Activated CD8-positive, alpha-beta T cell treated with anti-CD3 and anti-CD28 coated beads for 36 hours (primary cell): ENCODE measurements at places on chromosomes 2 and 18. TPM values are rescaled to one million over a fixed set of nuclear protein-coding genes. Genes with fewer than 3 reads are reported as not detected.

UGT1A5 gene
- not detected for total RNA-seq

MXD1 gene
- 9.9 TPM for total RNA-seq

TMEFF2 gene
- total RNA-seq: not detected

SAG gene
- total RNA-seq: not detected

OTX1 gene
- total RNA-seq: not detected

FMNL2 gene
- 1.1 TPM for total RNA-seq

LOXHD1 gene
- 0.45 TPM for total RNA-seq

FSIP2 gene
- 0.14 TPM for total RNA-seq

DNA sequence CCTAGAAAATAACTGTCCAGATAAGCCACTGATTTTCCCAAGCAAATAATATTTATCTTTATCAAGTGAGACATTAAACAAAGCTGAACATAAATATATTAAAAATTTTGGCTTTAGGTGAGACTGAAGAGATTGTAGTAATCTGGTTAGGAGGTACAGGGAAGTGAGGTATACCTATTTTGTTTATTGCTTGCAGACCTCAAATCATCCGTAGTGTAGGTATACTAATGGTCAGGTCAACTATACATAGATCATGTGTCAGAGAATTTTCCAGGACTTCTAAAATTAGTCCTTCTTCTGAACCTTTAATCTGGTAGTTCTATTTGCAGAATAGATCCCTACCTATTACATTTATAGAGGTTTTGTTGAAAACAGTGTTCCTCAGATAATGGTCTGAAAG lies 41.5 kb downstream of the SP140 start:
- peaks cover 72% of the 10 kb centered on the region for H3K36me3 ChIP-seq
- H3K4me1 ChIP-seq: peaks cover 62% of the 10 kb centered on the region
- H3K4me3 ChIP-seq: no peak overlapping the region
- H3K27ac ChIP-seq: no peak overlapping the region
- H3K27me3 ChIP-seq: no peaks in the 10 kb centered on the region

- H3K36me3 ChIP-seq: no peaks in the 10 kb centered on the region
- peaks cover 3% of the 10 kb centered on the region for H3K4me1 ChIP-seq
- peaks cover 24% of the 10 kb centered on the region for H3K27me3 ChIP-seq
These were observed 3.0 kb upstream of the GRB14 start for GRCh38 chr2:164624316-164624715.

- H3K27me3 ChIP-seq: no peaks in the 10 kb centered on the region
- H3K4me3 ChIP-seq: peak overlapping the region; percentile 82
- H3K27ac ChIP-seq: peak overlapping the region; percentile 79
- H3K4me1 ChIP-seq: peaks cover 57% of the 10 kb centered on the region
These were observed 3.8 kb downstream of the HNRNPLL start for GRCh38 chr2:38598991-38599295.

DNA sequence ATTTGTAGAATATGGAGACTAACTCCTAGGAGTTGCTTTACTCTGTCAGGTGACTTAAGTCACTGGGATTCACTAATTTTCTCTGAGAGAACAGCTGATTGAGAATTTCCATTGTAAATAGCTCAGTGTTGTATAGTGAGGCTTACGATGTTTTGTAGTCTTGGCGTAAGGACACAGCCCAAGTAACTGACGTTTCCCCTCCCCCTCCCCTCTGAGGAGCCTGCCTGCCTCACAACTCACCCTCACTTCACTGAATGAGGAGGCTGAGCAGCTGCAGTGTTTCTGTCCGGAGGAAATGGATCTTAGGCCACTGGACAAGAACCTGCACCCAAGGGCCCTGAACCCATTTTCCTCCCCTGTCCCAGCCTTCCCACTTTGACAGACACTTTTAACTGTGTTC lies 264.6 kb downstream of the PHLPP1 start:
- H3K4me1 ChIP-seq: no peaks in the 10 kb centered on the region
- no peak overlapping the region for H3K4me3 ChIP-seq
- DNase-seq: no peak
- no peaks in the 10 kb centered on the region for H3K27me3 ChIP-seq
- no peaks in the 10 kb centered on the region for H3K36me3 ChIP-seq

DNA sequence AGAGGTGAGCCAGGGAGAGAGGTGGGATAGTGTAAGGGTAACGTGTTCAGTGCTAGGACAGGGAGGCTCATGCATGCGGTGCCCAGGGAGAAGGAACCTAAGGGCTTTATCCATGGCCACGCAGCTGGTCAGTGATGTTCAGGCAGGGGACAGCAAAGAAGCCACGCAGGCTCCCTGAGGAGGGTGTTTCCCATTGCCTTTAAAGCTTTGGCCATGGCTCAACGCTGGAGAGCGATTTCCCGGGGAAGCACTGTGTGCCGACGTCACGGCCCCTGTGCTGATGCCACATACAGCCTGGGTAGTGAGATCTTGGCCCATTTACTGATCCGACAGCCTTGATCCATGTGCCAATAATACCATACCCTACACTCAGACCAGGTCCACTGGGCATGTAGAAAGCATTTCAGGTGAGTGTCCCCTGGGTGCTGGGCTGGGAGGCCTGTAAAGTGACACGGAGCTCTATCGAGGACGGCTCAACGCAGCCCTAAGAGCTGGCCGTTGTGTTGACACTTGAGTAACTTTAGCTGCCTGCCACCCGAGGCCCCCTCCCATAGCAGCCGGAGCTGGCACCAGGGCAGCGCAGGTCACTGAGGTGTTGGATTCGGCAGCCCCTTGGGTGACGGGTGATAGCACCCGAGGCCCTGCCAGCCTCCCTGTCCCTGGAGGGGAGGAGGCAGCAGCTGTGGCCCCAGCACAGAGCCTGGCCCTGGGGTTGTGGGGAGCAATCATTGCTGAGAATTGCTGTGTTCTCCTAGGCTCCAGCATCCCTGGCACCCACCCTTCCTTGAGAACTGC lies 41.4 kb downstream of the PDIA6 start:
- H3K27ac ChIP-seq: no peak overlapping the region
- no peaks in the 10 kb centered on the region for H3K27me3 ChIP-seq
- no peak for DNase-seq
- no peak overlapping the region for H3K4me3 ChIP-seq

DNA sequence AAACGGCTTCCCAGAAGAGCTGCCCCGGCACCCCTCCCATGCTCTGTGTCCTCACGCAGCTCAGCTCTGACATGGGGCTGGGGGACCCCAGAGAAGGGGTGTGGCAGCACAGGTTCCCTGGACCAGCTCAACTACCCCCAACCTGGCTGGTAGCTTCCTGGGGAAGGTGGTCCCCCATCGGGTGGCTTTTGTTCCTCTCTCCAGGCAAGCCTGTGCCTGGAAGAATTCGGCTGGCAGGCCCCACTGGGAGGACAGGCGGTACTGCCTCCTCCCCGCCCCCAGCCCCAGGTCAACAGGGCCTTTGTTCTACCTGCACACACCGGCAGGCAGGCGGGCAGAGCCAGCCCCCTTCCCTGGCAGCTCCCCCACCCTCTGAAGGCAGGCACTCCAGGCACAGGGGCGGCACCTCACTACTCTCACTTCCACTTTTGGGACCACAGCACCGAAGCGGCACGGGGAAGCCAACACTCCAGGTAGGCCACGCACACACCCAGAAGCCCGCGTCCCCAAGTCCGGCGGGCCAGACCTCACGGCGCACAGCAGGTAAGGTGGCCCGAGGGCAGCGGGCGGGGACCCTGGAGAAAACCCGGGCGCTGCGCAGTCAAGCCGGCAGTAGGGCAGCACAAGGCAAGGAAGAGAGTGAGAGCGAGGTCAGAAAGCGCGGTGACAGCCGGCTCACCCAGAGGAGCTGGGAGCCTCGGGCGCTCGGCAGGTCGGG lies 1.3 kb downstream of the HS6ST1 start:
- peaks cover 9% of the 10 kb centered on the region for H3K36me3 ChIP-seq
- H3K4me3 ChIP-seq: peak overlapping the region; percentile 84
- peaks cover 43% of the 10 kb centered on the region for H3K4me1 ChIP-seq
- H3K27me3 ChIP-seq: peaks cover 4% of the 10 kb centered on the region

- peaks cover 30% of the 10 kb centered on the region for H3K4me1 ChIP-seq
- H3K27me3 ChIP-seq: no peaks in the 10 kb centered on the region
- DNase-seq: no peak
- peaks cover 40% of the 10 kb centered on the region for H3K36me3 ChIP-seq
- peak overlapping the region; percentile 93 for H3K4me3 ChIP-seq
- peak overlapping the region; percentile 95 for H3K27ac ChIP-seq
These were observed 383 bp upstream of the ATP5MC3 start for GRCh38 chr2:175181877-175182308.

- H3K27me3 ChIP-seq: no peaks in the 10 kb centered on the region
- H3K27ac ChIP-seq: peak overlapping the region; percentile 79
- H3K4me3 ChIP-seq: no peak overlapping the region
- H3K4me1 ChIP-seq: peaks cover 76% of the 10 kb centered on the region
- peaks cover 27% of the 10 kb centered on the region for H3K36me3 ChIP-seq
These were observed 12.2 kb downstream of the LPIN1 start for GRCh38 chr2:11758647-11759046.

DNA sequence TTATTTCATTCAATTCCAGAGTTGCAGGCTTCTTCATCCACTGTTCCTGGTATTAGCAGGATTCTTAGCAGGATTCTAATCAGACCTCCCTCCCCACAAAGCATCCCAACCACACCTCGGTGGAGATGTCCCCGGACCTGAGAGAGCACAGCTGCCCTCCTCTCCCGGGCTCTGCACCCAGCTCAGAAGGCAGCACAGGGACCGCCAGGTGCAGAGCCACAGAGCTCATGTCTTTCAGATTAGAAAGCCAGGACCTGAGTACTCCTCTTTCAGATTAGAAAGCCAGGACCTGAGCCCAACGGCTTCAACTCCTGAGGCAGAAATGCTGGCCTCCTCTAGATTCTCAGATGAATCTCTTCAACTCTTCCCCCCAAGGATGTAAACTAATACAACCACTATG lies 152.3 kb downstream of the MYO5B start:
- H3K27ac ChIP-seq: no peak overlapping the region
- H3K4me1 ChIP-seq: peaks cover 2% of the 10 kb centered on the region
- no peak overlapping the region for H3K4me3 ChIP-seq
- no peaks in the 10 kb centered on the region for H3K36me3 ChIP-seq

DNA sequence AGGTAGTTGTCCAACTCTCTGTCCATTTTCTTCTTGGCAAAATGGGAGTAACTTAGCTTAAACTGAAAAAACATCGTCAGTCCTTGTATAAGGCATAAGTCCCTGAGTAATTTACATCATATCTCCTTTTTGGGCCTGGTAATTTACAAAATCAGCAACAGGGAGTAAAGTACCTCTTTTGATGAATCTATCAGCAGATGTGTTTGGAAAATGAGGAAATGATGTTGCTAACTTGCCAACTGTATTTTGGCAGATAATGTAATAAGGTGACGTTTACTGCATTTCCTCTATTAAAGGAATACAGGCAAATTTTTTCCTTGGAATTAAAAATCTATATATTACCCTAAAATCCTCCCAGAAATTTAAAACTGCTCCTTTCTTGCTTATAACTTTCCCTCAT lies 29.2 kb downstream of the ANKRD44 start:
- no peak overlapping the region for H3K4me3 ChIP-seq
- H3K27me3 ChIP-seq: no peaks in the 10 kb centered on the region
- no peak for DNase-seq
- H3K27ac ChIP-seq: peak overlapping the region; percentile 88
- peaks cover 64% of the 10 kb centered on the region for H3K36me3 ChIP-seq

GRCh38 chr2:142218471-142218870 lies 87.7 kb upstream of the LRP1B start:
- no peak overlapping the region for H3K4me3 ChIP-seq
- H3K4me1 ChIP-seq: no peaks in the 10 kb centered on the region
- H3K27ac ChIP-seq: no peak overlapping the region
- H3K27me3 ChIP-seq: no peaks in the 10 kb centered on the region
- no peaks in the 10 kb centered on the region for H3K36me3 ChIP-seq

DNA sequence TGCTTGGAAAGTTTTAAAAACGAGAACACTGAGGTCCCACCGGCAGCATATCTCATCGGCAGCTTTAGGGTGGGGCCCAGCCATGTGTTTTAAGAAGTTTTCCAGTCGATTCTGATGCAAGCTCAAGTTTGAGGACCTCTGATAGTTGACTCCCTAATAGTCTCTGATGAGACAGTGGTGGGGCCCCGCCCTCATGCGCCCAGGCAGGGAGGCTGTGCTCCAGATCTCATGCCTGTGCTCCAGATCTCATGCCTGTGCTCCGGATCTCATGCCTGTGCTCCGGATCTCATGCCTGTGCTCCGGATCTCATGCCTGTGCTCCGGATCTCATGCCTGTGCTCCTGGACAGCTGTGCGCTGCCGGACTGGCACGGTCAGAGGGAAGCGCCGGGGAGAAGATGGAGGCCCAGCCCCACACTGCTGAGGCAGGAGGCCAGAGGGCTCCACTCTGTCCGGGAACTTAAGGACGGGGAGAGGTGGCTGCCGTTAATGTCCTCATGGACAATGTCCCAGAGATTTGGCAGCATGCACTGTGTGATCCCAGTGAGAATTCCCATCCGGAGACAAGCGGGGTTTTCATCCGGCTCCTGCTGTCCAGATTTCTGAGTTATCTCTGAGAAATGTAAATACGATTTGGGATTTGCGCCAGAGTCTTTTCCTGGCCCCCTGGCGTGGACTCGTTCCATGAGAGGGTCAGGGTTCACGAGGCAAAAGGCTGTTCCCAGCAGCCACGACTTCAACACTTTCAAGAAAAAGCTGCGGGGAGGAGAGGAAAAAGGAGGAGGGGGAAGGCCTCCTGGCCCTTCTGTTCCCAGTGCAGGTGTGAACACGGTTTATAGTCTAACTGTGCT lies 9.4 kb upstream of the COLEC11 start:
- H3K4me1 ChIP-seq: peaks cover 4% of the 10 kb centered on the region
- no peak for DNase-seq
- H3K36me3 ChIP-seq: peaks cover 22% of the 10 kb centered on the region
- H3K27me3 ChIP-seq: no peaks in the 10 kb centered on the region

GRCh38 chr2:191122638-191123294 lies 28.0 kb downstream of the STAT4 start:
- H3K36me3 ChIP-seq: peaks cover 77% of the 10 kb centered on the region
- no peak overlapping the region for H3K4me3 ChIP-seq
- H3K27me3 ChIP-seq: no peaks in the 10 kb centered on the region
- DNase-seq: no peak
- peaks cover 61% of the 10 kb centered on the region for H3K4me1 ChIP-seq

DNA sequence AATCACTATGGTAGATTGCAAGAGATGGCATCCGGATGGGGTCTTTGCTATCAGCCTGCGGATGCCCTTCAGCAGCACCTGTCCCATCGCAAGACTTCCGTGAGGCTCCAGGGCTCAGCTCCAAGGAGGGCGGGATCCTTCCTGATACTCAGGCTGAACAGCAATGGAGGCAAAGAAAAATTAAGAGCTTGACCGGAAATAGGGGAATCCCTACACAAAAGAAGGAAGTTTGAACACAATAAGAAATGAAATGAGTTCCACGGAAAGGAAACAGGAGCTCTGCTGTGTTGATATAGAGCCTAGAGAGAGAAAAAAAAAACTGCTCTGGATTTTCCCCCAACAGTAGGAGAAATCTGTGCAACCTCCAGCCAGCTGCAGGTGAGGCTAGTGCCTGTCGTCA lies 91.9 kb downstream of the ARL4C start:
- no peak for DNase-seq
- peak overlapping the region; percentile 22 for H3K27ac ChIP-seq
- H3K4me3 ChIP-seq: no peak overlapping the region
- H3K36me3 ChIP-seq: no peaks in the 10 kb centered on the region

GRCh38 chr2:159904127-159904958 lies 106.3 kb upstream of the CD302 start:
- H3K27ac ChIP-seq: peak within 1 kb of the TSS; percentile 93
- H3K4me1 ChIP-seq: peaks cover 61% of the 10 kb centered on the region
- H3K27me3 ChIP-seq: no peaks in the 10 kb centered on the region
- H3K4me3 ChIP-seq: peak within 1 kb of the TSS; percentile 91

GRCh38 chr2:175836361-175836760 lies 165.7 kb downstream of the LNPK start:
- peaks cover 17% of the 10 kb centered on the region for H3K27me3 ChIP-seq
- no peak for DNase-seq
- H3K36me3 ChIP-seq: no peaks in the 10 kb centered on the region
- H3K4me1 ChIP-seq: no peaks in the 10 kb centered on the region
- no peak overlapping the region for H3K4me3 ChIP-seq

- H3K4me3 ChIP-seq: no peak overlapping the region
- H3K4me1 ChIP-seq: no peaks in the 10 kb centered on the region
- no peak for DNase-seq
- H3K27ac ChIP-seq: no peak overlapping the region
These were observed 37.9 kb downstream of the SLC38A11 start for GRCh38 chr2:164917296-164917903.
